ENCODE measurements at places on chromosomes 12 and 14. TPM values are rescaled to one million over a fixed set of nuclear protein-coding genes. Genes with fewer than 3 reads are reported as not detected.

The LTB4R gene
- polyA plus RNA-seq, result 3.4 TPM

The PPP1R13B gene
- 6.8 TPM for polyA plus RNA-seq

The ZDHHC22 gene
- not detected for polyA plus RNA-seq

The AQP2 gene
- not detected for polyA plus RNA-seq

The XRCC3 gene
- polyA plus RNA-seq, result 2.1 TPM

The SIVA1 gene
- 297 TPM for polyA plus RNA-seq
